ENCODE measurements at places on chromosomes 5 and 9.
A peak's percentile ranks its signal among the peaks of the same experiment; 100 is the strongest.

GRCh38 chr9:125764198-125764597 is 17.0 kb downstream of the PBX3 start:
- no peak for DNase-seq

DNA sequence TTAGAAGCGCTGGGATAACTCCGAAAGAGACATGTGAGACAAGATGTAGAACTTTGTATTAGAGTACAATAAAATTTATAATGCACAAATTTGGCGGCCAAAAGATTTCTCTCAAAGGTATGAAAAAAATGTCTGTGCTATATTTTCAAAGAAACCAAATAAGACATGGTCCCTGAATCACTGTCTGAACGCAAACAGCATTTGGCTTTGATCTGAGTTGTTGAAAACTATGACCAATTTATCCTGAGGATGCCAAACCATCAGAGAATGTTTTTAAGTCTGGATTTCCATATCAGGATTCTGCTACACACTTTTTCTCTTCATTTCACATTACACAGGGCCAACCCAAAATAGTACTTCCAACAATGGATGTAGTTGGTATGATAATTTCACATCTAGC is 9.9 kb upstream of the GLIS3 start:
- DNase-seq, result no peak

- DNase-seq, result no peak
These were observed 991 bp downstream of the IARS1 start for GRCh38 chr9:92292338-92293074.

GRCh38 chr5:174046558-174046957 is 1.1 kb downstream of the NSG2 start:
- DNase-seq, result no peak

GRCh38 chr5:132000677-132001453 is 10.6 kb downstream of the ACSL6 start:
- DNase-seq, result peak; percentile 84

DNA sequence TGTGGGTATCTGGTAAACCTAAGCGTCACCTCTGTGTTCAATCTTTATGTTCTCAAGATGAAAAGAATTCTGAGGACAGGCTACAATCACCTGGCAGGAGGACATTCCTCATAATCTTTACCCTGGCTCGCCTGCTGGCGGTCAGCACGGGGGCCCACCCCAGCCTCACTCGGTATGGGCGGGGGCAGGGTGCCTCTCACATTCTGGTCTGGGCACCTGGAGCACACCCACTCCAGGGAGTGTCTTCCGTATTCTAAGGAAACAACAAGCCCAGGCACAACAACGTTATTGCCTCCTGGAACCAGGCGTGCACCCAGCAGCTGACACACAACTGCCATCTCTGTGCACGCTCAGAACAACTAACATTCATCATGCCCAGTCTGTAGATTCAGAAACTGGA is 179.8 kb downstream of the ROR2 start:
- no peak for DNase-seq

- no peak for DNase-seq
These were observed 149.0 kb downstream of the SSBP2 start for GRCh38 chr5:81601919-81602318.

DNA sequence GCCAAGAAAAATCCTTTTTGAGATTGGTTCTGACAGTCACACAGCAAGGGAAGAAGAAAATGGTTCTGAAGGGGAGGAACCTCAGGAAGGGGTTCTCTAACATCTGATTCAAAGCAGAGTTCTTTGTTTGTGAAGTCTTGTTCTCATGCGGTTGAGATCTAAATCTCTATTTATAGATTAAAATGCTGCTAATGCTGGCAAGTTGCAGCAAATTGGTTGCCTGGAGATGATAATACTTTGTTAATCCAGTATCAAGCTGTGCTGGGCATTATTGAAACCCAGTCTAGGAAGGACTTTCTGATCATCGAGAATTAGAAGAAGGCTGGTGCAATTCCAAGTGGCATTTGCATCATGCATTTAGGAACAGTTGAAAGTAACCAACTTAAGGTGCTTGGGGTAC is 34.0 kb upstream of the SLC28A3 start:
- no peak for DNase-seq

GRCh38 chr5:159912033-159912800 is 4.1 kb upstream of the ADRA1B start:
- no peak for DNase-seq

DNA sequence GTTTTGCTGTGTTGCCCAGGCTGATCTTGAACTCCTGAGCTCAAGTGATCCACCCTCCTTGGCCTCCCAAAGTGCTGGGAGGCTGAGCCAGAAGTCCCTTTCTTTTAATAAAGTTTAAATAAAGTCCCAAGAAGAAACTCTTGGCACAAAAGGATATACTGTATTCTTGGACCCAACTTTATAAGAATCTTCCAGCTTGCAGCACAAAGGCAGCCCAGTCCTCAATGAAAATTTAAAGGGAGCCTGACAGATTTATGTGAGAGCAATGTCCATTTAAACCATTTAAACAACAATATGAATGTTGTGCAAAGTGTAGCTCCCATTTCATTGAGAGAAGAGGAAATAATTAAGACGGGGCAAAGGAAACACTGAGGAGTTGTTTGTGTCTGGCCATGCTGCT is 217.0 kb downstream of the DOCK8 start:
- no peak for DNase-seq

- no peak for DNase-seq
These were observed 128.5 kb upstream of the CDH10 start for GRCh38 chr5:24773261-24773660.

GRCh38 chr9:16868701-16869100 is 1.8 kb downstream of the BNC2 start:
- DNase-seq, result no peak

DNA sequence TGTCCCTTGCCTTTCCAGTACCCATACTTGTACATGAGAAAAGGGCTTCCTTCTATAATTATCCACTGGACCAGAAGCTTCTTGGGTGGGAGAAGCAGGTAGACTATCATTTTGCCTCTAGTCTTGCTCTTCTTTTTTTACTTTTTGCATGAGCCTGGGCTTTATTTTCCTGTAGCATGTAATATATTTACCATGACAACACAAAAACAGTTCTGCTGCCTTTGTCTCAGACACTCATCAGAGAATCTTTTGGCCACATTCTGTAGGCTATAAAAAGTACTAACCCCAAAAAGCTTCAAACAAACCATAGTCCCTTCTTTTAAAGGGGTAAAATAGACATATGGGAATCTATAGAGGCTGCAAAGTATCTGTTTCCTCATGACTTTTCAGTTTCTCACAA is 339.2 kb upstream of the PIK3R1 start:
- no peak for DNase-seq

DNA sequence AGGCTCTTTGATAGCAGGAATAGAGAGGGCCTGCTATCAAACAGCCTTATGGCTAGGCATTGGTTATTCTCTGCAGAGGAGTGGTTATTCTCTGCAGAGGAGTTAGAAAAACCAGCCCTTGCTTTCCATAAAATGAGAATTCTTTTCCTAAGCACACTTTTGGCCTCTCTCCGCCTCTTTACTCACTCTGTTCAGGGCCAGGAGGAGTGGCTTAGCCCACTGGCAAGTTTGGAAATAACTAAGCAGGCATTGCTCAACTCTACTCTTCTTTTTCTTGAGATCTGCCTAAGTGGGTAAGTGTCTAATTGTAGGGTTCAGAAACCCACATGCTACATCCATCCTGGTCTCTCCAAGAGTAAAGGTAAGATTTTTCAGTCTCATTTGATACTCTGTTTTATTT is 341.7 kb downstream of the KIAA0825 start:
- no peak for DNase-seq

DNA sequence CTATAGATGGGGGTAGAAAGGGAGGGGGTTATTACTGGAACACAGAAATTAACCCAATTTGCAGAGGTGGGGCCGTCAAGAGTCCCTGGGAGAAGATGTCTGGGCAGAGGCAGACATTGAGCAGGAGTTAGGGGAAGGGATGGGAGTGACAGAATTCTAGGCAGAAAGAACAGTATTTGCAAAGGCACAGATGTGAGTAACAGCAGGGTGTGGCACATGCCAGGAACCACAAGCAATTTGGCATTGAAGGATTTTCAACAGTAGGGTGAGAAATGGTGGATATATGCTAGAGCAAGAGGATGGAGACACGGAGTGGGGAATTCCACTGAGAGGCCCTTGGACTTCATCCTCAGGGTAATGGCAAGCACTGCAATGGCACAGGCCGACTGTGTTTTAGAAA is 71.6 kb upstream of the FRRS1L start:
- DNase-seq, result no peak

GRCh38 chr5:142614054-142614453 is 71.8 kb downstream of the FGF1 start:
- DNase-seq, result no peak

GRCh38 chr9:133711428-133712220 is 26.5 kb downstream of the SARDH start:
- no peak for DNase-seq

- no peak for DNase-seq
These were observed 146.2 kb downstream of the GOLPH3 start for GRCh38 chr5:32027717-32028458.

GRCh38 chr5:635306-636055 is 23.3 kb downstream of the CEP72 start:
- DNase-seq, result no peak

DNA sequence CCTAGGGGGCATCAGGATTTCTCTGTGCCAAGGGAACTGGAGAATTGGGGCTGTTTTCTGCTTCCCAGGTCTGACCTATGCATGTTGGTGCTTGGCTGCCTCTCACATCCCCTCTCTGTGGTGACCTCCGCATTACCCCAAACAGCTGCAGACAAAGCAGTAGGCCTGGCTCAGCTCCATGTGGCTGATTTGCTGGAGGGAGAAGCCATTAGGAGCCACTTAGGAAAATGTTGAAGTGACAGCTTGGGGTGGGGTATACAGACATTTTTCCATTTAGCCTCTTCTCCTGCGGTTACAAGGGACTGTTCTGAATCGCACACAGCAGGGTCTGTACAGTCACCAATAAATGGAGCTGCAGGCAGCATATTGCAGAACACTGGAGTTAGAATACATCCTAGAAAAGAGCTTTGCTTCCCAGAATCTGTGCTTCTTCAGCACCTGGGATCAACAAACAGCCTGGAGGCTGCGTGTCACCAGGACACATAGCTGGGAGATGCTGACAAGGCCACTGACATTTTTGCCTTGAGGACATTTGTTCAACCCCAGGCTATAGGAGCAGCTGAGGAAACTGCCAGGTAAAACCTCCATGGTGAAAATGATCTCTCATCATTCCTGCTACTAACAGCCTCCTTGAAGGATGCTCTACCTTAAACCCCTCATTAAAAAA is 335.3 kb downstream of the DIRAS2 start:
- DNase-seq, result no peak

- DNase-seq, result no peak
These were observed 39.6 kb downstream of the ZNF608 start for GRCh38 chr5:124706729-124707361.

GRCh38 chr5:81241001-81241400 is 7.9 kb downstream of the CKMT2 start:
- DNase-seq, result no peak

DNA sequence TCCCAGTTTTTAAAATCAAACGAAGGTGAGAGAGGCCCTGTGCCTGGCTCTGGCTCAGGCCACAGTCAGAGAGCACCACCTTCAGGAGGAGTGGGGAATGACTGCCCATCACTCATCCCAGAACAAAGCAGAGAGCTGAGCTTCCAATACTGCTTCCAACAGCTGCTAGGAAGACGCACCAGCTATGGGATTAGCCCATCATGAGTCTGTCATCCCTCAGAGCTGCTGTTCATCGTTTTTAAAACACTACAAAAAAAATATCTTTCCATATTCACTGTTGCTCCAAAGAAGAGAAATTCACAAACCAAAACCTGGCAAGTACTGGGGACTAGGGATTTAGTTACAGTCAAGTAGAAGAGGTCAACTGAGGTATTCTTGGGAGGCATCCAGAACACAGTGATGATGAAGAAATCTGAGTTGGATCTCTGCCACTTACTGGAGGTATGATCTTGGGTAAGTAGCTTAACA is 102.4 kb downstream of the CDK5RAP2 start:
- DNase-seq, result peak; percentile 39

- no peak for DNase-seq
These were observed 69.7 kb downstream of the FOCAD start for GRCh38 chr9:20753761-20754160.

- DNase-seq, result no peak
These were observed 64.7 kb upstream of the LPAR1 start for GRCh38 chr9:111102793-111103464.

DNA sequence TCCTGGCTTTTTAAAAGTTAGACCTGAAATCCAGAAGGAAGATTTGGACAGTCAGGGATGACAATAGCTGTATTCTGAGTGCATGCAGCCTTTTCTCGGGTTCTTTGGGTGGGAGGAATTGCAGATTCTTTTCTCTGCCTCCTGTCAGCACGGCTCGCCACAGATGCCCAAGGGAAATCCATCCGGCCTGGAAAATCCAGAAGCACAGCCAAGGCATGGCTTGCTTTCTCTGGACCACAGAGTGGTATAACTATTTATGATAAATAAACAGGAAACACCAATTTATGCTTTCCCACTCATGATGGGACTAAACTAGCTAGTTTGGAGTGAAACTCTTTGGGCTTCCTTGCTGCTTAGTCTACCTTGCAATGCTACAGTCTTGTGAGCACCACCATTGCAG is 59.1 kb downstream of the C9orf152 start:
- no peak for DNase-seq

GRCh38 chr9:114487607-114488300 is 17.5 kb downstream of the WHRN start:
- DNase-seq, result peak; percentile 76

- DNase-seq, result no peak
These were observed 290.4 kb upstream of the PDE4D start for GRCh38 chr5:60183881-60184280.

DNA sequence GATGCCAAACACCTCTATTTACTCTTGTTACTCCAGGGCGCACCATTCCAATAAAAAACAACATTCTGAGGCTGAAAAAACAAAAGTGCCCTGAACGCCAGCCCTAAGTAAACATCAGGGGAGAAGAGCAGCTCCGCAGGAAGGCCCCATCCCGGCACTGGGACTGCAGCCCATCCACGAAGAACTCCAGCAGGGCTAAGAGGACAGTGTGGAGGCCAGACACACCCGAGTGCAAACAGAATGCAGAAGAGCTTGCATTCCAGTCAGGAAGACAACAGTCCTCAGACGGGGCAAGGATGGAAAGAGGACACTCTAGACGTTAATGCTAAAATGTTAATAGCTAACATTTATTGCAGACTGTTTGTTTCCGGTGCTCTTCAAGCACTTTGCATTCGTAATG is 33.0 kb downstream of the FAM240B start:
- no peak for DNase-seq

Measured in activated CD8-positive, alpha-beta T cell treated with anti-CD3 and anti-CD28 coated beads, Interleukin-2, amount 10 ng/mL, durations not matched to agents 7 days and 5 days (primary cell).